Stimulated activated CD4-positive, alpha-beta T cell treated with anti-CD3 and anti-CD28 coated beads, Interleukin-1b, Interleukin-23, amount 100 ng/mL, for 1 hour (primary cell): ENCODE measurements at places on chromosomes 4 and X.

DNA sequence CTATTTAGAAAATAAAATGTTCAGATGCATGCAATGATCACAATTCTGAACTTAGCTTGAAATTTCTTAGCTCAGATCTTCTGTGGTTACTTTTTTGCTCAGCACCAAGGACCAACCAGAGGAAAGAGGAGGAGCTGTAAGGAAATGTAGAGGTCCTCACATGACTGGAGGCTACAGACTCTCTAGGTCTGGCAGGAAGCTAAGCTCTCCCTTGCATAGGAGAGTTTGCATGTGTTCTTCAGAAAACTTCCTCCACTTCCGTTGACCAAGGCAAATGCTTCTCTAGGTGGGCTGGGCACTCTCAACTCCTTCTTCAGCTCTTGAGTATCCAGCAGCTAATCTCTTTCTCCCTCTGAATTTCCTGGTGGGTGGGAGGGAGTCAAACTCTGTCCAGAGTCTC lies 119.6 kb downstream of the BTC start:
- DNase-seq: no peak

GRCh38 chr4:72896515-72896914 lies 173.0 kb downstream of the COX18 start:
- DNase-seq: no peak

- no peak for DNase-seq
These were observed 64.4 kb downstream of the SLC9A7 start for GRCh38 chrX:46694549-46694948.

- no peak for DNase-seq
These were observed 127.1 kb upstream of the SLC4A4 start for GRCh38 chr4:71211748-71212147.

GRCh38 chrX:151712253-151712652 lies 3.6 kb upstream of the FATE1 start:
- DNase-seq: no peak

DNA sequence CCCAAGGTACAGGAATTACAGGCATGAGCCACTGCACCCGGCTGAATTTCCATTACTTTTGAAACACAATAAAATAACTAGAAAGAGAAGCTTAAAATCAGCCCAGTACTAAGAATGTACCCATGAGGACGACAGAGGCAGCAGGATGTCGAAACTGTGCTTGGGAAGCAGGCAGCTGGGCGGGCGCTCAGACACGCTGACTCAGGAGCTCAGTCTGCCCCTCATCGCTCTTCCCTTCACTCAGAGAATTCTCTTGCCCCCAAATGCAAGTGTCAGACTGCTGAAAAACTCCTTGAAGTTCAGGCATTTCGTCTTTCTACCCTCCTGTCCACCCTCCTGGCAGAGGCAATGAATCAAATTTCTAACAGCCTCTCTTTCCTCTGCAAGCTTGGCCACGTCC lies 41.0 kb upstream of the CDKN2AIP start:
- no peak for DNase-seq
